Small intestine (tissue), 16 donors: ENCODE measurements at places on chromosomes 1 and 21.

DNA sequence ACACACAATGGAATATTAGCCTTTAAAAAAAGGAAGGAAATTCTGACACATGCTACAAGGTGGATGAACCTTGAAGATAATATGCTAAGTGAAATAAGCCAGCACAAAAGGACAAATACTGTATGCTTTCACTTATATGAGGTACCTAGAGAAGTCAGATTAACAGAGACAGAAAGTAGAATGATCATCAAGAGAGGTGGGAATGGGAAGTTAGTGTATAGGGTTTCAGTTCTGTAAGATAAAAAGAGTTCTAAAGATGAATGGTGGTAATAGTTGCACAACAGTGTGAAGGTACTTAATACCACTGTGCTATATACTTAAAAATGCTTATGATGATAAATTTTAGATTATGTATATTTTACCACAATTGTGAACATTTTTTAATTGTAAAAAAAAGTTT is 7.2 kb downstream of the RPAP2 start:
- no peak for DNase-seq

DNA sequence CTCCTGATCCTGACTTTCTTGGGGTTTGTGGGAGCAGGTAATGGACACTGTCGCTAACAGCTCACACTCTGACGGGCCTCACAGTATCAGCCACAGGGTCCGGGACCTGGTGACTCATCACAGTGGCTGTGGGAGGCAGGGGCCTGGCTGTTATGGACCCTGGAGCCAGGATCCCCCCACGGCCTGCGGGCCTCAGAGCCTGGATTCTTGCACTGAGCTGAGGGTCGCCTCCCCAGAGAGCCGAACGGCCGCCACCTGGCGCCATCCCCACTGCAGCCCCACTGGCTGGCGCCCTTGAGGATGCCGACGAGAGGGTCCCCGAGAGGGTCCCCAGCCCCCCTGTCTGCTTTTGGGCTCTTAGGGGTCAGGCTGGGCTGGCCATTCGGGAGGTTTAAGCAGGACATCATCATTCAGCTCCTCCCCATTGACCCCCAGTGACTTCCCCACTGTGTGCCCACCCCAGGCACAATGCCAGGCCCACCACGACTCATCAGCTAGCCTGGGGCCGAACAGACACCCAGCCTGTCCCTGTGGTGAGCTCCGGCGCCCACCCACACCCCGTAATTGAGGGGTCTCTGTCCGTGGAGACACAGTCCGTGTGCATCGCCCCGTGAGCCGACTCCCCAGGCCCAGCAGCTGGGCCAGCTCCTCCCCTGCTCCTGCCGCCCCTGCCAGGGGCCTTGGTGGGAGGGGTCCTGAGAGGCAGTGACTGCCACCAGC is 30.8 kb upstream of the TRAPPC10 start:
- DNase-seq: no peak

DNA sequence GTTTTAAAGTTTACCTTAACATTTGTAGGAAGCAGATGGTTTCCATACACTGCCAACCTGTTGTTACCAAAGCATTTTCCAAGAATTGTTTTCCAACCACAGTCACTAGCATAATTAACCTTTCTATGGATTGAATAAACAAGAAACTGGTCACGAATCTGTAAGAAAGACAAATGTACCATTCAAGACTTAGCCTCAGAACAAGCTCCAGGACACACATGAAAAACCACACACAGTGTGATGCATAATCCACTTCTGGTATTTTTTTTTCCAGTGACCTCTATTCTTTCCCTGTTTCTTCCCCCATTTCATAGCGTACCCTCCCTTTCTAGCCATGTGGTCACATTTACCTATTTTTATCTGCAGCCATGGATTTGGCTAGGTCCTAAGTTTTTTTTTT is 29.6 kb upstream of the C1orf87 start:
- DNase-seq: no peak

GRCh38 chr1:145995148-145995881 is 1.1 kb downstream of the TXNIP start:
- DNase-seq: no peak

DNA sequence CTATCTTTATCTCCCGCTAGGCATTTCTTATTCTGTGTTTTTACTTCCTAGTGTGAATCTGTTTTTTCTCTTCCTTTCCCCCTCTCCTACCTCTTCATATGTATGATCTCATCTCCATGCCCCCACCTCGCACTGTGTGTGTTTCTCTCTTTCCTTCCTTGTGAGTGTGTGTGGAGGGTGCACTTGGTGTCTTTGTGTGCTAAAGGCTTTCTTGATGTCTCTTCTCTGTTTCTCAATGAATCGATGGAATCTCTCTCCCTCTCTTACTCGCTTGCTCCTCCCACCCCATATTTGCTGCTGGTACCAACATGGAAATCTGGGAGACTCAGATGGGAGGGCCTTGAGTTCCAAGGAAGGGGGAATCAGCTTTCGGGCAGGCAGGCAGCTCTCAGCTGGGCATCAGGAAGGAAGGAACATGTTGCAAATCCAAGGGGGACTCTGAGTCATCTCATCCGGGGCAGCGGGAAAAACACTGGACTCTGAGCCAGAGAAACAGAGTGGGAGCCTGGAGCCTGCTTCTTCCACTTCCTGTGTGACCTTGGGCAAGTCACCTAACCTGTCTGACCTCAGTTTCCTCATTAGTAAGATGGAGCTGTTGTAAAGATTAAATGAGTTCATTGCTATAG is 147.5 kb downstream of the PTPRU start:
- no peak for DNase-seq

GRCh38 chr1:244839656-244840055 is 4.2 kb downstream of the COX20 start:
- DNase-seq: no peak

DNA sequence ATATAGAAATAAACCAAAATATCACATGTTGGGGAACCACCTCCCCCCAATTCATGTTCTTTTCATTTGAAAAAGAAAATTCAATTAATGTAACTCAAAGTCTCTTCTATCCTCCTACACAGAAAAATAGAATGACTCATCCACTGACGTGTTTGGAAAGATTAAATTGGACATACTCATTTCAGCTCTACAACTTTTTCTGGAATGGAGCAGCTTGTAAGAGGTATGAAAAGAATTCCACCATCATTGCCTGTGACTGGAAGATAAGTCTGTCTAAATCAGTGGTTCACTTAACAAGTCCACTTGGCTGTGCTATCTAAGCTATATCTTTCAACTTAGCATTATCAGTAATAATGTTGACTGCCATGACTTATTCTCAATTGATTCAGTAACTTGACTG is 702.3 kb downstream of the BRINP3 start:
- DNase-seq: no peak
